Activated naive CD4-positive, alpha-beta T cell treated with anti-CD3 and anti-CD28 coated beads, Interleukin-2, amount 50 U/mL, for 16 hours (primary cell): ENCODE measurements at places on chromosomes 13 and 19.

- peak; percentile 63 for DNase-seq
Measured at GRCh38 chr13:23377983-23378632, 55.4 kb downstream of the SACS start.

DNA sequence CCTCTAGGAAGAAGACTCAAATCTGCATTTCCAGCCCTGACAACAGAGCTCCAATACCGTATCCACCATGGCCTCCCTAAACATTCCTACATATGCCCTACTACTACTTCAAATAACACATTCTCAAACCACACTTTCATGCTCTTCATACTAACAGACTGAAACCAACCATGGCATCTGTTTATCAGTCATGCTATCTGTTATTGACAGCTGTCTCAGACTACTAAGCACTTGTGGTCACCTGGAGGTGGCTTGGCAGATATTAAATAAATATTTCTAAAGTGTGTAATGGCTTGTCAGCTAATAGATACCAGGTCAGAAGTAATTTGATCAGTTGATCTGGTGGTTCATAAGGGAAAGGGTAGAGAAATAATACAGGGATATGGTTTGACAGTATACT, 489.1 kb downstream of the DIAPH3 start:
- DNase-seq = no peak

DNA sequence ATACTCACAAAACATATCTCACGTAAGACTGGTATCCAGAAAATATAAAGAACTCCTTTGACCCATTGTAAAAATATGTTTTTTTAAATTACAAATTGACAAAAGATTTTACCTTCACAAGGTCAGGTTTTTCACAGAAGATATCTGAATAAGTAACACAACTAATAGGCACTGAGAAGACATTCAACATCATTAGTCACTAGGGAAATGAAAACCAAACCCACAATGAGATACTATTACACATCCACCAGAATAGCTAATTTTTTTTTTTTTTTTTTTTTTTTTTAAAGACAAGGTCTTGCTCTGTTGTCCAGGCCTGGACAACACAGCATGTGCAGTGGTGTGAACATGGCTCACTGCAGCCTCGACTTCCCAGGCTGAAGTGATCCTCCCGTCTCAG, 157.5 kb downstream of the MIPEP start:
- no peak for DNase-seq

DNA sequence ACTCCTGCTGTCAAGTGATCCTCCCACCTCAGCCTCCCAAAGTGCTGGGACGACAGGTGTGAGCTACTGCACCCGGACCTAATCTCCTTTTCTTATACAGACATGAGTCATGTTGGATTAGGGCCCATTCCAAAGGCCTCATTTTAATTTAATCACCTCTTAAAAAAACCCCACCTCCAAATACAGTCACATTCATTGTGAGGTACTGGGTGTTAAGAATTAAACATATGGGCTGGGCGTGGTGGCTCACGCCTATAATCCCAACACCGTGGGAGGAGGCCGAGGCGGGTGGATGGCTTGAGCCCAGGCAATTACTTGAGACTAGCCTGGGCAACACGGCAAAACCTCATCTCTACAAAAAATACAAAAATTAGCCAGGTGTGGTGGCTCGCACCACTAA, 46.6 kb downstream of the PIN1 start:
- DNase-seq = no peak

DNA sequence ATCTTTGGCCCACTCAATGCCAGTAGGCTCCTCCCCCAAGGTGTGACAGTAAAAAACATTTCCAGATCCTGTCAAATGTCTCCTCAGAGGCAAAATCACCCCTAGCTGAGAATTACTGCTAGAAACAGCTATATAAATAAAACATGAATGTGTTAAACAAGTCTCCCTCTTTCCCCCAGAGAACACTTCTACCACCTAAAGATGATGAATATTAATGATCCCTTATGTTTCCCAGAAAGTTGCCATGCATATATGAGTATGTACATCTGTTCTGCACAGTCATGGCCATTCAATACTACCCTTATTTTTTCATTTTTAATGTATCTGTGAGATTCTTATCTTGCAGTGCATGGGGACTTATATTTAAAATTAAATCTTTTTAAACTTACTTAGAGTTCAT, 230.0 kb downstream of the SHISA2 start:
- no peak for DNase-seq

DNA sequence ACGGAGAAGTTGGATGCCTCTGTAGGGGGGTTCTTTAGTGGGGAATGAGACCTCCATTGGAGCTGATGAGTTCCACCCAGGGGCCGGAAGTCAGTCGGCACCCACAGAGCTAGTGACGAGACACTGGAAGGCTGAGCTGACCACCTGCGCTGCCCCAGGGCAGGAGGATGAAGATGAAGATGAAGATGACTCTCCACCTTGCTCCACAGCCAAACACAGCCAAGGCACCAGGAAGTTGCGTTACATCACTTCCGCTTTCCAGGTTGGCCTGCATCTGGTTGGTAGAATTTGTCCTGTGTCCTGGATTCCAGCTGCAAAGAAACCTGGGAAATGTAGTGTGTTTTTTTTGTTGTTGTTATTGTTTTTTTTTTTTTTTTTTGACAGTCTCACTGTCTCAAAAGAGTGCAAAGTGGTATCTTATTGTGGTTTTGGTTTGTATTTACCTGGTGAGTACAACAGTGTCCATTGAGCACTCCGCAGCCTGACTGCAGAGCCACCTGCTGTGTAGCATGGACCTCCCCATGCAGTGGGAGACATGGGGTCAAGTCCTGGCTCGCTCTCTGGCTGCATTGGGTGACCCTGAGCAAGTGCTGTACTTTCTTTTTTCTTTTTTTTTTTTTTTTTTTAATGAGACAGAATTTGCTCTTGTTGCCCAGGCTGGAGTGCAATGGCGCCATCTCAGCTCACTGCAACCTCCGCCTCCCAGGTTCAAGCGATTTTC, 1.9 kb downstream of the TBC1D17 start:
- DNase-seq = no peak

GRCh38 chr19:16005925-16006324, 57.1 kb downstream of the OR10H4 start:
- DNase-seq = no peak

DNA sequence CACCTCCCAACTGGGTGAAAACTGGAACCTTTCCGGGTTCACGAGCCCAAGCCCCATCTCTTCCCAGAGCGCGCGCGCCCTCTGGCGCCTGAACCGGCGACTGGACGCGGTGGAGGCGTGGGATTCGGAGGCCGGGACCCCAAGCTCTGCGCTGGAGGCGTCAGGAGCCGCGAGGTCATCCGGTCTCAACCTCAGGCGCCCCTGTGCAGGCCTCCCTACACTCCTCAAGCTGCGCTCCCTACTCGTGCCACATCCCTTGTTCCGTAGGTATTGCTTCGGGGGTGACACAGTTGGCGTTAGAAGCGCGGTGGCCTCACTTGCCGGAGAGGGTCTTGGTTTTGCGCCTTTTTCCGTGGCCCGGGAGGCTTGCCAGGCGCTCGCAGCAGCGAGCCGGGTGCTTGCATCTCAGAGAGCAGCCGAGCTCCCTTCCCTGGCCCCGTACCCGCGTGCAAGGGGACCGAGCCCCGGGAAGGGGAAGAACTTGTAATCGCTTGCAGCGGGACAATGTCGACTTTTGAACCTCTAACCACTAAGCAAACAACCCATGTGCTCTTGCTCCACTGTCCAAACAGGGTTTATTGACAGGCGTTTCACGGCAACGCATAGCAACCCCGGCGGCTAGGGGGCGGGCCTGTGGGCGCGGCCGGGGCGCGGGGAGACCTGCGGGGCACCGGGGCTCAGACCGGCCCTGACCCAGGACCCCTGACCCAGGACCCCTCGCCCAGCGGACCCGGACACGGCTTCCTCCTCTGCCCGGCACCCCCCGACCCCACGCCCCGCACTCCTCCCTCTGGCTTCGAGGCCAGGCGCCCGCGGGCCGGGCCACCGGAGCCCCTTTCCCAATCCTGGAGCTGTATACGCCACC, 8.5 kb downstream of the CDX2 start:
- DNase-seq = no peak

DNA sequence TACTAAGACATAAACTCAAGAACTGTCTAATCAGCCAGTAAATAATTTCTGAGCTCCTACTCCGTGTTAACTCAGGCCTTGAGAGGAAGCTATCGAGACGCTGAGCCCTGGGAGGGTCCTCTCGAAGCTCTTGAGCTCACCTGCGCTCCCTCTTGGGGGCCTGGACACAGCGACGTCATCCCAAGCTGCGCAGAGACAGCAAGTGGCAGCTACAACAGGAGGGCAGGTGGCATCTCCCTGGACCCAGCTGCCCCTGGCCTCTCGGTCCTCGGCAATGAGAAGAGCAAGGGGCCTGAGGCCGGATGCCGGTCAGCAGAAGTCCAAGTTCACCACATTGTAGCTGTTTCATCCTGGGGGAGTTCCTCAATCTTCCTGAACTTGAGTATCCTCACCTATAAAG, 30.5 kb upstream of the TUBGCP3 start:
- DNase-seq = no peak

DNA sequence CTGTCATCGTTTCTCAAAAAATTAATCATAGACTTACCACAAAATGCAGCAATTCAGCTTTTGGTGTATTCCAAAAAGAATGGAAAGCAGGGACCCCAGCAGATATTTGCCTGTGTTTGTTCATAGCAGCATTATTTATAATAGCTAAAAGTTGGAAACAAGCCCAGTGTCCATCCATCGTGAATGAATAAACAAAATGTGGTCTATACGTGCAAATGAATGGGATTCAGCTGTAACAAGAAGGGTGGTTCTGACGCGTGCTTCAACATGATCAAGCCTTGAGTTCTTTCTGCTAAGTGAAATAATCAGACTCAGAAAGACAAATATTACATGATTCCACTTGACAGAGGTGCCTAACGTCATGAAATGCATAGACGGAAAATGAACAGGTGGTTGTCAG, 36.4 kb downstream of the PSG11 start:
- DNase-seq = no peak

DNA sequence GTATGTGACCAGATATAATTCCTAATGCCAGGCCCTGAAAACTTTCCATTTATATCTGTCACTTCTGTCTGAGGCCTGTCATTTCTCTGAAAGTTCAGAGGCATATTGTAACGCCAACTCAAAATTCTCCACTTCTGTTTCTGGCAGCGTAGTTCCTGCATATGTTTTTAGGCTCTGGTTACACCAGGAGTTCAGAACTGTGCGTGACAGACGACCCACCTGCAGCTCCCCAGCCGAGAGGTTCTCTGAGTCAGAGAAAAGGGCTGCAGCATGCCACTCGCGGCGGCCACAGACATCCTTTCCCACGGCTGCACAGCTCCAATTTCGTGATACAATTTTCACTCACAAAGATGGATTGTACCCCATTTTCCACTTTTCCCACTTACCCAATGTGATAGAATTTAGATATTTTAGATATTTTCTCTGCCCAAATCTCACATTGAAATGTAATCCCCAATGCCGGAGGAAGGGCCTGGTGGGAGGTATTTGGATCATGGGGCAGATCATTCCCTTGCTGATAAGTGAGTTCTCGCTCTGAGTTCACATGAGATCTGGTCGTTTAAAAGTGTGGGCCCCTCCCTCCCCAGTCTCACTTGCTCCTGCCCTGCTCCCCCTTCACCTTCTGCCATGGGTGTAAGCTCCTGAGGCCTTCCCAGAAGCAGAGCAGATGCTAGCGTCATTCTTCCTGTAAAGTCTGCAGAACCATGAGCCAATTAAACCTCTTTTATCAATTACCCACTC, 308.1 kb downstream of the LIG4 start:
- DNase-seq = no peak

GRCh38 chr13:45082964-45083363, 37.3 kb upstream of the GTF2F2 start:
- no peak for DNase-seq

DNA sequence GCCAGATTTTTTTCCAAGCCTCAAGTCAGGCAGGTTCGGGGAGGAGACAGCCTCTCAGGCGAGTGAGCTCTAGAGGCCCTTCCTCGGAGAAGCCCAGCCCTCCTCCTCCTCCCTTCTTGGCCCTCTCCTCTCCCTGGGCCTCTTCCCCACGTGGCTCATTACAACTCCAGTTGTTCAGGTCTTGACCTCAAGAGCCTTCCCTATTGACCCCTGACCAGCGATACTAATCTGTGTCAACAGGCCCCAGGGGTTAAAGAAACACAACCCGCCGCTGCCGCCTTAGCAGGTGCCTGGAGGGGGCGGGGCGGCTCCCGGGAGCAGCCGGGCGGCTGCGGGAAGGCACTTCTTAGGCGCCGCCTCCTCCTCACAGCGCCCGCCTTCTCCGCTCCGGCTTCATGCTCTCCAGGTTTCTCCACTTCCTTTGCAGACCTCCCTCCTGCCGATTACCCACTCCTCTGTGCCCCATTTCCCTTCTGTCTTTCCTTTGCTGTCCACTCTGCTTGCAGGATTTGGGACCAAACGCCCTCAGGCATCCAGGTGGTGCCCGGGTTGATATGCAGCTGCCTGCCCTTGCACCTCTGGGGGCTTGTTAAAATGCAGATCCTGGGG, 51.0 kb downstream of the LYL1 start:
- peak; percentile 25 for DNase-seq

- DNase-seq = no peak
Measured at GRCh38 chr13:106818971-106819370, 251.0 kb upstream of the ARGLU1 start.

GRCh38 chr19:29687244-29687896, 22.1 kb downstream of the PLEKHF1 start:
- peak; percentile 58 for DNase-seq

DNA sequence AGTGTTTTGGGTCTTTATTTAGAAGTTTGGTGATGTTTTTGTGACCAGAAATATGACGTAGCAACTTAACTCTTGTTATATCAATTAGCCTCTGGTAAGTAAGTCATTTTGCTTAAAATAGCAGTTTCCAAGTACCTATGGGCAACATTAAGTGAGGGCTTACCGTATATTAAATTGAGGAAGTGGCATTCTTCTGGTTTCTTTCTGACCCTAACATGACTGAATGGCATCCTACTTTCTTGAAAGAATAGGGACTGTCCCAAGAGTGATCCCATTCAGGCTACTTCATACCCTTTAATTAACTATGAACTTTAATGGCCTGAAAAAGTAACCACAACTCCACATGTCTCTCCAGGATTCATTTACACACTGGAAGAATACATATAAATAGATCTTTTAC, 106.6 kb downstream of the MZT1 start:
- no peak for DNase-seq

DNA sequence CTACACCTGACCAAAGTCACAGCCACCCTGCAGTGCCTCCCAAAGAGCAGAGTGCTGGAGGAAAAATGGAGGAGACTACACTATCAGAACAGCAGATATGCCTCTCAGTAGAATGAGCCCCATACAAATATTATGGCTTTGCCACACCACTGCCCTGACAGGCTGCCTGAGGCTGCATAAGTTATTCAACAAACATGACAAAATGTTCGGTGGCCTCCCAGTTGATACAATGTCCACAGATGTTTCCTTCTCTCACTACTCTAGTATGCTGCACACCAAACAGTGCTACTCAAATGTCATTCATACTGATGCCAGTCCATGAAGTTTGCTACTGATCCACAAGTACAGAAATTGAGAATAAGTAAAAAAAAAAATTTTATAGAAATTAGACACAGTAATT, 41.0 kb downstream of the N4BP2L2 start:
- DNase-seq = no peak

GRCh38 chr13:96999091-96999490, 4.8 kb upstream of the OXGR1 start:
- no peak for DNase-seq
